ENCODE measurements at places on chromosomes 2 and 18.

DNA sequence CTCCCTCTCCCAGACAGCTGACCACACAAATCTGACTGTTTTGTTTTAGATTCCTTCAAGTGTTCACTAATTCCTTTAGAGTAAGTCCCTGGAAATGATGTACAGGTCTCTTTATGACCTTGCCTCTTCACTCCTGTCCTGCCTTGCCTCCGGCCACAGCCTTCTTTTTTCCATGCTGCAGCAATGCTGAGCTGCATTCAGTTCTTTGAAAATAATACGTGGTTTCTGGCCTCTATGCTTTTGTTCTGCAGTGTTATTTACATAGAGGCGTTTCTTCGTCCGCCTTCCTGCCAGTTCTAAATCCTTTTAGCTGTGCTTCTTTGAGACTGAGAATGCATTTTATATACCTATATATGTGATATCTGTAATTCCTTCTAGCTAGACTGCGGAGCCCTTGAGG, 87.2 kb downstream of the PPP1R1C start:
- no peak for DNase-seq

DNA sequence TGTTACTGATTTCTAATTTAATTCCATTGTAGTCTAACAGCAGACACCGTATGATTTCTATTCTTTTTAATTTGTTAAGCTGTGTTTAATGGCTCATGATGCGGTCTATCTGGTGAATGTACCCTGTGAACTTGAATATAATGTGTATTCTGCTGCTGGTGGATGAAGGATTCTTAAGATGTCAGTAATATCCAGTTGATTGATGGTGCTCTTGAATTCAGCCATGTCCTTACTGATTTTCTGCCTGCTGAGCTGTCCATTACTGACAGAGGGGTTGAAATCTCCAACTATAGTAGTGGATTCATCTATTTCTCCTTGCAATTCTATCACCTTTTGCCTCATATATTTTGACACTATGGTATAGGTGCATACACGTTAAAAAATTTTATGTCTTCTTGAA, 373.3 kb upstream of the RAB12 start:
- no peak for DNase-seq

GRCh38 chr2:181305301-181306123, 151.7 kb upstream of the ITGA4 start:
- DNase-seq = peak; percentile 11

GRCh38 chr2:205115511-205115910, 566.8 kb upstream of the NRP2 start:
- DNase-seq = no peak

- DNase-seq = peak; percentile 29
These were observed 116.6 kb downstream of the SRBD1 start for GRCh38 chr2:45494275-45494977.

- DNase-seq = no peak
These were observed 237.3 kb upstream of the MYT1L start for GRCh38 chr2:2568411-2568810.

- no peak for DNase-seq
These were observed 1624.9 kb upstream of the CELF4 start for GRCh38 chr18:39190508-39190907.

GRCh38 chr2:178550352-178550751, 70.1 kb downstream of the PLEKHA3 start:
- DNase-seq = no peak

DNA sequence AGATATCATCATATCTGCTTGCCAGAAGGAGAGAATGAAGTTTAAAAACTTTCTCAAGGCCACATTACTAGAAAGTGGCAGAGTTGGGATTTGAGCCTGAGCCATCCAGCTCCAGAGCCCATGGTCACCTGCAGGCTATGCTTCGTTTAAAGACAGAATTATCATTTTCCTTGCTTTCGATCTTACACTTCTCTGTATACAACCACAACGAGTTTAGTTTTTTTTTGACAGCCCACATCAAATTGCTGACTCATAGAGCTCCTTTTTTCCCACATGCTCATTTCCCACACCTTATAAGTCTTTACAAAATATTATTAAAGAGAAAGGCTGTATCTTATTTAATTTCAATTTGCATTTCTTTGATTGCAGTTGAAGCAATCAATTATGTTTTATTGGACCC, 6.5 kb downstream of the PLEK start:
- DNase-seq = no peak

GRCh38 chr2:229873123-229873581, 48.7 kb downstream of the TRIP12 start:
- no peak for DNase-seq

DNA sequence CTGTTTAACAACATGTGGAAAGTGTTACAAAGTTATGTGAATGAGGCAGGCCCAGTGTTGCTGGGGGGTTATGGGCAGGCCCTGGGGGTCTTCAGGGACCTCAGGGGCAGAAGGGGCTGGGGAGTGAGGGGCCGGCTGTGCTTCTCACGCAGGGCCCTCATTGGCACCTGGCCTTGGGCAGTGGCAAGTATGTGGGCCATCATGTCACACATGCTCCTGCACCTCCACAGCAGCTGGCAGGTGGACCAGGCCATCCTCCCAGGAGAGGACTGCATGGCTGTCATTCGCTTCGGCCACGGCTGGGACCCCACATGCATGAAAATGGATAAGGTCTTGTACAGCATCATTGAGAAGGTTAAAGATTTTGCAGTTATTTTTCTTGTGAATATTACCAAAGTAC, 47.4 kb downstream of the ZNF385B start:
- no peak for DNase-seq

- DNase-seq = no peak
These were observed 267.6 kb upstream of the MGAT5 start for GRCh38 chr2:133986081-133986837.

DNA sequence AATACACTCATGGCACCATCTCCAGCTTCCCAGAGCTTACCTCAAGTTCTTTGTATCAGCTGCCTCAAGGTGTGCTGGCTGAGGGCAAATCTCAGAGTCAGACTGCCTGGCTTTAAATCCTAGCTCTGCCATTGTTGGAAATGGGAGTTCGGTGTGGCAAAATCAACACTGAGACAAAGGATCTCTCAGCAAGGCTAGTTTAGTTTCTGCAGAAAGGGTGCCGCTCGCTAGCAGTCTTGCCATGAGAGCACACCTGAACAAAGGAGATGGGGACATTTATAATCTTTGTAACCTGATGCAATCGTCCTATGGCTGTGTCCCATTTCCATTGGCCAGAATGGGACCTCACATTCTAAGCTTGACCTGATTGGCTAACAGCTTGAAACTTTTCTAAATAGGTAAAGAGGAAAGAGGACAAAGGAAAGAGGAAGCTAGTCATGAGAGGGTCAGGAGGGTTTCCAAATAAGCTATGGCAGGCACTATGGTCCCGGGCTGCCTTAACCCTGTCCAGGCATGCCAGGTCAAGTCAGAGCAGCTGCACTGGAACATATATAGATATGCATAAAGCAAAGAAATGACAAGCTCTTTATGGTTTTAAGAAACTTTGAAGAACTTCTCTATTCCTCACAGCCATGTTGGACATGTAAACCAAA, 4.3 kb upstream of the UBE2F start:
- DNase-seq = no peak

DNA sequence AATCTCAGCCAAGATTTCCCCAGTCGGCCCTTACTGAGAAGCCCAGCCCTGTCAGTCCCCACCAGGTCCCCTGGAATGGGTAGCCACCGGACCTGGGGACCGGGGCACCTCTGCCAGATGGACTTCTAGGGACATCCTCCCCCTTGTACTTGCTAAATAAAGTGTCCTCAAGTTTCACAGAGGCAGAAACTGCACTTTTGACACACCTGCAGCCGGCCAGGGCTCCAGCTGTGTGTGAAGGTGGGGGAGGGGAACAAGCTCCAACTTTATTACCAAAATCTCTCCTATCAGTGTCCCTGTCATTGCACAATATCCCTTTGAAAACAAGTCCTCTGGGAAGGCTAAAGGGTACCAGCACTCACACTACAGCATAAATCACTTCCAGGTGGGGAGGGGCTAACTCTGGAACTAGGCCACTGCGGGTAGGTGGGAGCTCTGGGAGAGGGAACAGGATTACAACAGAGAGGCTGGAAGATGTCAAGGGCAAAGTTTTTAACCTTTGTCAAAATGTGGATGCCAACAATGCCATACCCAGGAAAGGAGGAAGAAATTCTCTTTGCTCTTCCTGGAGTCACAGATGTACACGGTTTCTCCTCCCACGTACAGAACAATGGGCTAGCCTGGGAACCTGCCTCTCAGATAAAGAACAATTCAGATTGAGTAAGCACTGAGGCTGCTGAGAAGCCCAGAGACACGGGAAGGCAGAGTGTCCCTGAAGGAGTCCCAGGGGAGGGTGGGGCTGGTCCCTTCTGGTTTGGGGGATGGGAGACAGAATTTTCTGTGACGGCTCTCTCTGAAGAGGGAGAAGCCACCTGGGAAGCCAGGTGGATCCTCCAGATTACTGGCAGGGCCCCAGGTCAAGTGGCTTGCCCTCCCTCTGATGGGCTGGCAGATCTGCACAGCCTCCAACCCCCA, 11.0 kb downstream of the SDC1 start:
- no peak for DNase-seq

GRCh38 chr2:117815946-117816345, 1.5 kb downstream of the DDX18 start:
- no peak for DNase-seq

GRCh38 chr2:205754285-205754923, 72.1 kb downstream of the NRP2 start:
- no peak for DNase-seq

GRCh38 chr2:200637901-200638300, 52.1 kb downstream of the AOX1 start:
- DNase-seq = no peak

DNA sequence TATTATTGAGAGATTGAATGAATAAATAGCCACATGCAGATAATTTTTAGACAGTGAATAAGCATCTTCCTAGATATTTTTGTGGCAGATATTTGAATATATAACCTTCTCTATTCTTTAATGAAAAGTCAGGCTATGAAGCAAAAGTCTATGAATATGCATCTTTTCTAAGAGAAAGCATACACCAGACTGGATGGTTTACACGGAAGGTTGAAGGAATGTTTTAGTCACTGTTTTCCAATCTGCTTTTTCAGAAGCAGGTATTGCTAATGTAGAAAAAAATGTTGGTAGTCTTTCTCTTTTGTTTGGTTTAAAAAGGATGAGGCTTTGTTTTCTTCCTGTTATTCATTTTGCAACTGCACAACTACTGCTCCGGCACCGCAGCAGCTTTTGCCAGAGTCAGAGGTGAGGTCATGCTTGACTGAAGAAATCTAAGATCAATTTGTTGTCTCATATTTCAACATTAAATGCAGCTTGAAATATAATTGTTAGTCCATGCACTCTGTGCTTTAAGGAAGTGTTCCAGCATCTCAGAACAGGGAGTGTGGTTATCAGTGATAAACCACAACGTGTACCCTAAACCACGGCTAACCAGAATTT, 1540.8 kb upstream of the PIK3C3 start:
- DNase-seq = no peak

DNA sequence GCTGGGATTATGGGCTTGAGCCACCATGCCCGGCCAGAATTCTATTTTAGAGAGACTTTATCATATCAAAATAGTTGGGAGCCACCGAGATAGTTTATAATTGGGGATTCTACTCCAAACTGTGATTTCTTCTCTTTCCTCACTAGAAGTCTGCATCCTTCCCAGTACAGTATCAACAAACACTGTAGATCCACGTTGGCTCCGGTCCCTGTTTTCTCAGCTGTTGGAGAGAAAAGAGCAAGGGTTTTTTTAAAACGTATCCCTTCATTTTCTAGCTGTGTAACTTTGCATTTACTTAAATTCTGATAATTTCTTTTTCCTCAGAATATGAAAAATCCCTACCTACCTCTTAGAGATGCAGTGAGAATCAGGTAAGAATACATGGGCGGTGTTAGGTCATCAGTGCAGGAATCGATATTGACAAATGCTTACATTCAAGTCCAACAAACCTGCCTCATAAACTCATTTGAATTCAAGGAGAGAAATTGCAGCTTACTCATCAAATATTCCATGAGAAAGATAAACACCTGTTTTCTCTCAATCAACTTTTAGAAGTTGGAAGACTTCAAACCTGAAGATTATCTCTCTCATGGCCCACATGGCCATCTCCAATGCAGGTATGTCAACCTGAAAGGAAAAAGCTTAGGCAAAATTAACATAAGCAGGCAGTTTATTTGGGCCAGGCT, 17.7 kb upstream of the PDCL3 start:
- no peak for DNase-seq

DNA sequence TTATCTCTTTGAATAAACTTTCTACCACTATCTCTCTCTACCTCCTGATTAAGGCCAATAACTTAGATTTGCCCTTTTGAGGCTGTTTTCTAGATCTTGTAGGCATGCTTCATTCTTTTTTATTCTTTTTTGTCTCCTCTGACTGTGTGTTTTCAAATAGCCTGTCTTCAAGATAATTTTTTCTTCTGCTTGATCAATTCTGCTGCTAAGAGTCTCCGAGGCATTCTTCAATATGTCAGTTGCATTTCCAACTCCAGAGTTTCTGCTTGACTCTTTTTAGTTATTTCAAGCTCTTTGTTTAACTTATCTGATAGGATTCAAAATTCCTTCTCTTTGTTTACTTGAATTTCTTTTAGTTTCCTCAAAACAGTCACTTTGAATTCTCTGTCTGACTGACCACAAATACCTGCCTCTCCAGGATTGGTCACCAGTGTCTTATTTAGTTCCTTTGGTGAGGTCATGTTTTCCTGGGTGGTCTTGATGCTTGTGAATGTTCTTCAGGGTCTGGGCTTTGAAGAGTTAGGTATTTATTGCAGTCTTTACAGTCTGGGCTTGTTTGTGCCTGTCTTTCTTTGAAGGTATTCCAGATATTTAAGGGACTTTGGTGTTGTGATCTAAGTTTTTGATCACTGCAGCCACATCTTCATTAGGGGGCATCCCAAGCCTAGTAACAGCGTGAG, 197.3 kb upstream of the STK17B start:
- no peak for DNase-seq

DNA sequence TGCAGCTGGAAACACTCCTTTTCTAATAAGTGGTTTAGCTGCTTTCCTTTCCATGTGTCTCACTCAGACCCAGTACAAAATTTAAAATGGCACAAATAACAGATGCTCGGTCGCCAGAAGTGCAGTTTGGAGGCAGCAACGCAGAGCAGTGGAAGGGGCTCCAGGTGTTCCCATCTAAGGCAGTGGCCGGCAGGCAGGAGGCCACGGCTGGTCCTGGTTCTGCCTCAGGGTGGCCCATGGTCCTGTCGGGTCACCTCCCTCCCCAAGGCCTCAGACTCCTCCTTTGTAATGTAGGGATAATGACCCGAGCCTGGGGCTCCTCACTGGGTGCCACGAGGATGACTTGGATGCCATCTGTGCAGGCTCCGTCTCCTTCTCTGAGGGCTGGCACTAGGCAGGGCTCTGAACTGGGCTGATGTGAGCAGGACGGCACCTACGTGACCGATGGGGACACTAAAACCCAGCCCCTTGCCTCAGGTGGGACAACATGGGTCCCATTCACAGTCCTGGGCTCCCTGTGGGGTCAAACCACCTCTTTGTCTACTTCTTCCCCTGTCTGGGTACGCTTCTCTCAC, 80.9 kb upstream of the SLC66A3 start:
- DNase-seq = no peak

GRCh38 chr18:25229920-25230319, 122.0 kb downstream of the ZNF521 start:
- no peak for DNase-seq

- DNase-seq = no peak
These were observed 93.7 kb upstream of the MCFD2 start for GRCh38 chr2:47009253-47009767.

GRCh38 chr2:85727798-85728197, 26.0 kb upstream of the ATOH8 start:
- DNase-seq = no peak

Measured in neural crest cell (in vitro differentiated cells).